ENCODE measurements at places on chromosomes 13 and 19. TPM values are rescaled to one million over a fixed set of nuclear protein-coding genes. Genes with fewer than 3 reads are reported as not detected.
A peak's percentile ranks its signal among the peaks of the same experiment; 100 is the strongest.

- H3K27ac ChIP-seq, result no peak overlapping the region
- no peak overlapping the region for H3K4me3 ChIP-seq
- H3K27me3 ChIP-seq, result no peaks in the 10 kb centered on the region
Observed at GRCh38 chr13:105336706-105337576, 1198.5 kb downstream of the EFNB2 start.

Gene NTN5
- total RNA-seq, result 0.83 TPM

GRCh38 chr19:55392820-55393761, 7.4 kb downstream of the RPL28 start:
- H3K27me3 ChIP-seq, result no peaks in the 10 kb centered on the region
- H3K4me3 ChIP-seq, result no peak overlapping the region

DNA sequence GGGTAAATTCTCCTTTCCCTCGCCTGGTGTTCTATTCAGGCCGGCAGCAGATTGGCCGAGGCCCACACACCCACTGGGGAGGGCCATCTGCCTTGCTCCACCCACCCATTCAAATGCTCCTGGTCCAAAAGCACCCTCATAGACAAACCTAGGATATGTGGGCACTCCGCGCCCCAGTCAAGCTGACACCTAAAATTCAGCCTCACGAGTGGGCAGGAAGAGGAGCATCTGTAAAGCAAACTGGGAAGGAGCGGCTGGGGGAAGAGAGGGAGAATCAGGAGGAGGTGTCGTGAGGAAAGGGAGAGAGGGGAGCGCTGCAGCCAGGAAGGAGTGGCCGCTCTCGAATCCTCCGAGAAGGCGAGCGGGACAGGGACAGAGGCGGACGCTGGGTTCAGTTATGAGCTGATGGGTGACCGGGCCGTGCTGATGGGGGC, 136.9 kb downstream of the USP12 start:
- no peak for DNase-seq
- peak overlapping the region; percentile 24 for H3K4me3 ChIP-seq
- peaks cover 12% of the 10 kb centered on the region for H3K27me3 ChIP-seq
- no peak overlapping the region for H3K27ac ChIP-seq

- no peaks in the 10 kb centered on the region for H3K36me3 ChIP-seq
- H3K27ac ChIP-seq, result no peak overlapping the region
- H3K27me3 ChIP-seq, result no peaks in the 10 kb centered on the region
- DNase-seq, result no peak
- no peak overlapping the region for H3K4me3 ChIP-seq
Observed at GRCh38 chr13:98665638-98665995, 86.9 kb downstream of the SLC15A1 start.

DNA sequence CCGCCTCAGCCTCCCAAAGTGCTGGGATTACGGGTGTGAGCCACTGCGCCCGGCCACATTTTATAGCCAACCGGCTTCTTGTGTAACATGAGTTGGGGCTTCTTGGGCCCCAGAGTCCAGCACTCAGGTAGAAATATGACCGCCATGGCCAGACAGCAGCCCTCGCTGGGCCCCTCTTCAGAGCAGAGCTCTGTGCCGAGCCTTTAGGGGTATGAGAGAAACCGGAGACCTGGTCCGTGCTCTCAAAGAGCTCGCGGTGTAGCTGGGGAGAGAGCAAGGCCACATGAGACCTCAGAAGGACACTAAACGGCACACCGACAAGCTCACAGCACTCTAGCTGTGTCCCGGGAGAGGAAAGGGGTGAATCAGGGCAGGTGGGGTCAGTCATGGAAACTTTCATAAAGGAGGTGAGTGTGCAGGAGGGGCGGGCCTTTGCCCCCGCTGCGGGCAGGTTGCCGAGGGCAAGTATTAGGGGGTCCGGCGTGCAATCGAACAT, 15.8 kb downstream of the ACTN4 start:
- H3K4me1 ChIP-seq, result peaks cover 57% of the 10 kb centered on the region
- H3K4me3 ChIP-seq, result no peak overlapping the region
- DNase-seq, result no peak

- peaks cover 10% of the 10 kb centered on the region for H3K36me3 ChIP-seq
- peaks cover 22% of the 10 kb centered on the region for H3K4me1 ChIP-seq
- no peak for DNase-seq
- no peaks in the 10 kb centered on the region for H3K27me3 ChIP-seq
- no peak overlapping the region for H3K4me3 ChIP-seq
Observed at GRCh38 chr13:45219938-45220375, 19.1 kb upstream of the KCTD4 start.

Gene PSG6
- not detected for total RNA-seq

Gene PTPRH
- total RNA-seq, result not detected

Gene SPTBN4
- 2.3 TPM for total RNA-seq

GRCh38 chr13:97883396-97883795, 70.1 kb upstream of the IPO5 start:
- no peak overlapping the region for H3K27ac ChIP-seq
- H3K36me3 ChIP-seq, result no peaks in the 10 kb centered on the region
- no peaks in the 10 kb centered on the region for H3K4me1 ChIP-seq
- no peak overlapping the region for H3K4me3 ChIP-seq
- peaks cover 14% of the 10 kb centered on the region for H3K27me3 ChIP-seq

- H3K36me3 ChIP-seq, result no peaks in the 10 kb centered on the region
- H3K27me3 ChIP-seq, result no peaks in the 10 kb centered on the region
- no peak overlapping the region for H3K27ac ChIP-seq
- peaks cover 6% of the 10 kb centered on the region for H3K4me1 ChIP-seq
- no peak overlapping the region for H3K4me3 ChIP-seq
Observed at GRCh38 chr13:39765801-39766463, 110.5 kb downstream of the COG6 start.

- no peak overlapping the region for H3K4me3 ChIP-seq
Observed at GRCh38 chr19:22617614-22618320, 16.4 kb upstream of the ZNF492 start.

Data from activated CD8-positive, alpha-beta T cell treated with anti-CD3 and anti-CD28 coated beads for 36 hours (primary cell).